ENCODE measurements at places on chromosomes 5 and 9. TPM values are rescaled to one million over a fixed set of nuclear protein-coding genes. Genes with fewer than 3 reads are reported as not detected.

Gene CCDC69
- 4.1 TPM for total RNA-seq

Gene SUB1
- total RNA-seq = 219 TPM

Gene DOCK2
- 0.66 TPM for total RNA-seq

Gene FGD3
- total RNA-seq = 0.09 TPM

Gene WDR70
- 34.7 TPM for total RNA-seq

Gene TMED7
- 163 TPM for total RNA-seq

Gene ARL14EPL
- not detected for total RNA-seq

GRCh38 chr9:116209414-116210116 lies 56.0 kb downstream of the PAPPA start:
- peaks cover 16% of the 10 kb centered on the region for H3K36me3 ChIP-seq
- H3K4me1 ChIP-seq = peaks cover 3% of the 10 kb centered on the region
- H3K27me3 ChIP-seq = no peaks in the 10 kb centered on the region
- DNase-seq = no peak
- no peak overlapping the region for H3K27ac ChIP-seq
- no peak overlapping the region for H3K4me3 ChIP-seq

DNA sequence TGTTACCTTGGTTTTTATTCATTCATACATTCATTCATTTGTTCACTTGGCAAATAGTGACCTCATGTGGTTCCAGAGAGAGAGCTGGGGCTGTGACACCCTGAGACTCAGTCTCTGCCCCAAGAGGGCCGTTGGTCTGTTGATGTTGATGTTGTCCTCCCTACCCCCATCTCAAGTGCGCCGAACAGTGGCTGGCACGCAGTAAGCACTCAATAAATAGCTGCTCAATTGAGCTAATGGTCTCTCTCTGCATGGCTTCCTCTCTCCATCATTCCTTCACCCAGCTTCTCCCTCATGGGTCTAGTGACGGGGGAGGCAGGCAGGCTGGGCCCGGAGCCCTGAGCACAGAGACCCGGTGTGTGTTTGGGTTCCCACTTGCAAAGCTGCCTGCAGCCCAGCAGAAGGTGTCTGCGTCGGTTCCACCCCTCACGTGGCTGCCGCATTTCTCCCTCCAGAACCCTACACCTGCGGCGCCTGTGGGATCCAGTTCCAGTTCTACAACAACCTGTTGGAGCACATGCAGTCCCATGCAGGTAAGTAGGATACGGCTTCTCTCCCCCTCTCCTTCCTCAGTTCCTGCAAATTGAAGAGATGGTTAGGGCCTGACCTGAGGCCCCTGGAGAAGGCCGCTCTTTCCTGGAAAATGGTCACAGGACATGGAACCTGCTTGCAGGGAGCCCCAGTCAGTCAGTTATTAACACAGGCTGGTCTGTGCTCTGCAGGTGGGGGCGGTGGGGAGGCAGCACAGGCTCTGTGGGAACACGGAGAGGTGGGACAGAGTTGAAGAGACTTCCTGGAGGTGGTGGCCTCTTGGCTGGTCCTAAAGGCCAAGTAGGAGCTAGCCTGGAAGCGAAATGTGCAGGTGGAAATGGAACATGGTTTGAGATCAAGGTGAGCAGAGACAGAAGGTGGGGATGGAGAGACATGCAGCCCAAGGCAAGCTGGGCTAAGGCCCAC lies 42.0 kb downstream of the AMBP start:
- H3K4me1 ChIP-seq = no peaks in the 10 kb centered on the region
- H3K36me3 ChIP-seq = peaks cover 32% of the 10 kb centered on the region
- H3K4me3 ChIP-seq = no peak overlapping the region
- no peak overlapping the region for H3K27ac ChIP-seq
- H3K27me3 ChIP-seq = no peaks in the 10 kb centered on the region

DNA sequence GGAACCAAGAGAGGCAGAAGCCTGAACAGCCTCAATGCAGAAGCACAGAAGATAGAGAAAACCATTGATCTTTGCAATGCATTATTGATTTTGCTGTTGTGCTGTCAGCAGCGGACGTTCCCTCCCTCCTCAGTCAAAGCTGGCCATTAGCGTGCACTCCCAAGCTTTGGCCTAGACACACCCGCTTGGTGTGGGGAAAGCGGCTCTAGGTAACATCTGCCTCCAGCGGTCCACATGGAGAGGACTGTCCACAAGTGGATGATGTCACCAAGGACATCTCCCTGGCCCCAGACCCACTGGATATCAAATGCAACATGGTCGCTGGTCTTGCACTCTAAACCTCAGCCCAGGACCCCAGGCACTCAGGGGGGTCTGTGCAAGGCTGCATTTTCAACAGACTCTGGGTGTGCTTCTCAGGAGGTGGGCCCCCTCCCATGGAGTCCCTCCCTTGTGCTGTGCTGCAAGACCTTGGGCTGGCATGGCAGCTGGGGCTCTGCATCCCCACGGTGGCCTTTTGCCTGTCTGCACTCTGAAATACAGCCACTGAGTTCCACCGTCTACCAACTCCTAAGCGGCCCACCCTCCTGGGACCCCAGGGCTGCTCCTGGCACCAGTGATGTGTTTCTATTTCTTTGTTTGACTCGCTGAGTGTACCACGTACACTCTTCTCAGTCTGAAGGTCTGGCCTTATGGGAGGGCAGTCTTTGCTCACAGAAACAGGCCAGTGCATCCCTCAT lies 1.9 kb downstream of the SEMA4D start:
- H3K27ac ChIP-seq = no peak overlapping the region
- H3K36me3 ChIP-seq = no peaks in the 10 kb centered on the region
- H3K27me3 ChIP-seq = peaks cover 19% of the 10 kb centered on the region

DNA sequence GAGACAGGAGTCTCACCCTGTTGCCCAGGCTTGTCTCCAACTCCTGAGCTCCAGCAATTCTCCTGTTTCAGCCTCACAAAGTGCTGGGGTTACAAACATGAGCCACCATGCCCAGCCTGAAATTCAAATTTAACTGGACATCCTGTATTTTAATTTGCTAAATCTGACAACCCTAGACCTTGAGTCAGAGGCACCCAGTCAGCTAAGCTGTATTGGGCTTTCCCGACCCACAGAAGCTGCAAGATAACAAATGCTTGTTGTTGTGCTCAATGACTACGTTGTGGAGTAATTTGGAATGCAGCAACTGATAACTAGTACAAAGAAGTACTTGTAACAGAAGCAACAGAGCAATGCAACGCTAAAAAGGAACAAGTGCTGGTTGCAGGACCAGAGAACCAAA lies 533.1 kb downstream of the NTRK2 start:
- peak overlapping the region; percentile 13 for H3K27ac ChIP-seq
- peak; percentile 91 for DNase-seq
- H3K36me3 ChIP-seq = no peaks in the 10 kb centered on the region
- H3K4me3 ChIP-seq = no peak overlapping the region

- H3K27me3 ChIP-seq = no peaks in the 10 kb centered on the region
- H3K4me1 ChIP-seq = peaks cover 12% of the 10 kb centered on the region
- peak overlapping the region; percentile 23 for H3K27ac ChIP-seq
- H3K4me3 ChIP-seq = peak overlapping the region; percentile 59
- no peak for DNase-seq
- H3K36me3 ChIP-seq = no peaks in the 10 kb centered on the region
Measured at GRCh38 chr9:97981846-97982682, 1.1 kb upstream of the ANP32B start.

GRCh38 chr5:142892021-142892420 lies 121.8 kb downstream of the ARHGAP26 start:
- no peak for DNase-seq
- no peak overlapping the region for H3K27ac ChIP-seq
- no peak overlapping the region for H3K4me3 ChIP-seq
- H3K4me1 ChIP-seq = peaks cover 3% of the 10 kb centered on the region

- H3K4me3 ChIP-seq = no peak overlapping the region
- H3K27me3 ChIP-seq = no peaks in the 10 kb centered on the region
- peak overlapping the region; percentile 65 for H3K27ac ChIP-seq
- H3K36me3 ChIP-seq = peaks cover 6% of the 10 kb centered on the region
Measured at GRCh38 chr5:133962801-133963476, 5.5 kb downstream of the C5orf15 start.

DNA sequence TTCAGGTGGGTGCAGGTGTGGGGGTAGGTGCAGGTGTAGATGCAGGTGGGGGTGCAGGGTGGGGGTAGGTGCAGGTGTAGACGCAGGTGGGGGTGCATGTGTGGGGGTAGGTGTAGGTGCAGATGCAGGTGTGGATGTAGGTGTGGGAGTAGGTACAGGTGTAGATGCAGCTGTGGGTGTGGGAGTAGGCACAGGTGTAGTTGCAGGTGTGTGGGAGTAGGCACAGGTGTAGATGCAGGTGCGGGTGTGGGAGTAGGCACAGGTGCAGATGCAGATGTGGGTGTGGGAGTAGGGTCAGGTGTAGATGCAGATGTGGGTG lies 94.6 kb downstream of the PHF2 start:
- no peaks in the 10 kb centered on the region for H3K27me3 ChIP-seq
- no peaks in the 10 kb centered on the region for H3K36me3 ChIP-seq
- H3K27ac ChIP-seq = no peak overlapping the region
- no peak for DNase-seq

DNA sequence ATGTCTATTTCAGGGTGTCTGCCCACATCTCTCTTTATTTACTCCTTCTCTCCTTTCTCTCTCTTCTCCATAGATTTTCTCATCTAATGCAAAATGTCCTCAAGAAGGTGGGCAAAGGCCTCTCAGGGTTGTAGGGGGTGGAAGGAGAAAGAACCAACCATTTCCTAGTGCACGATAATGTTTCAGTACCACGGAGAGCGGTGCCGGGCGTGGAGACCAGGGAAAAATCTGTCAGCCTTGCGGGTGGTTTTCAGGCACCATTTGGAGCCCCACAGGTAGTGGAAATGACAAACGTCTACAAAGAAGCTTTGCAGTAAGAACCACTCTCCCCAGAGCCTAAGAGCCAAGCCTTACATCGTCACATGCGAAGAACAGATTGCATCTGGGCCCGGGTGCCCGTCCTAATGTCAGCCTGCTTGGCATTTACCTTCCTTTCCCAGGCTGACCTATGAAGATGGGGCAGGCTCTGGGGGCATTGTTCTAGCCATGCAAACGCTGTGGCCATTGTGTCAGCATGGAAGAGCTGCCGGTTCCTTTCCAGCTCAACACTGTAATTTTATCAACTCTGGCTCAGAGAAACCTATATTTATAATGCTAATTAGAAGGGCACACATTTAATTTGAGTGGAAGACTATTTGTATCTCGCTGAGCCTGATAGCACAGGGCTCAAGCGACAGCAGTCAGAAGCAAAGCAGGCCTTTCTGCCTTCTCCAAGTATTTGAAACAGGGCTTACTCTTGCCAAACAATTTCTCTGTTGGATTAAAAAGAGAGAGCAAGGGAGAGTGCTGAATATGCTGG lies 430.1 kb upstream of the WWC1 start:
- no peaks in the 10 kb centered on the region for H3K36me3 ChIP-seq
- no peak overlapping the region for H3K27ac ChIP-seq
- no peak overlapping the region for H3K4me3 ChIP-seq
- no peaks in the 10 kb centered on the region for H3K27me3 ChIP-seq
- H3K4me1 ChIP-seq = no peaks in the 10 kb centered on the region

GRCh38 chr5:89930591-89931392 lies 478.8 kb downstream of the CETN3 start:
- DNase-seq = peak; percentile 74
- H3K27ac ChIP-seq = peak overlapping the region; percentile 71
- H3K4me1 ChIP-seq = peaks cover 6% of the 10 kb centered on the region
- no peaks in the 10 kb centered on the region for H3K36me3 ChIP-seq
- no peak overlapping the region for H3K4me3 ChIP-seq
- H3K27me3 ChIP-seq = no peaks in the 10 kb centered on the region

DNA sequence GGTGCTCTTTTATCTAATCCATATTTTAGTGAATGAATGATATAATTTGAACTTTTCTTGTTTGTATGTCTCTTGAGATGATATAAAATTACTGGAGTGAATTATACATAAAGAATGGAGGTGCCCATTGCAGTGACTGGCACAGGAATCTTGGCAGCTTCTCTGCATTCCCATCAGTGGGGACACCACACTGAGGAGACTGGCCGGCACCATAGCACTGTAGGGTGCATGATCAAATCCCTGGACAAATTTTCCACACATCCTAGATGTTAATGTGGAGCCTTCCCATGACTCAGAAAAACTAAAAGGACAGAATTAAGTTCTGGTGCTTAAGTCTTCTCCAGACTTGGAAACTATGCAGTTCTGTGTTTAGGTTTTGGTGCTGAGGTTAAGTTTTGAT lies 124.1 kb downstream of the CEP120 start:
- H3K27me3 ChIP-seq = peaks cover 2% of the 10 kb centered on the region
- no peak overlapping the region for H3K4me3 ChIP-seq
- H3K4me1 ChIP-seq = no peaks in the 10 kb centered on the region
- H3K27ac ChIP-seq = no peak overlapping the region
- no peaks in the 10 kb centered on the region for H3K36me3 ChIP-seq
- no peak for DNase-seq

DNA sequence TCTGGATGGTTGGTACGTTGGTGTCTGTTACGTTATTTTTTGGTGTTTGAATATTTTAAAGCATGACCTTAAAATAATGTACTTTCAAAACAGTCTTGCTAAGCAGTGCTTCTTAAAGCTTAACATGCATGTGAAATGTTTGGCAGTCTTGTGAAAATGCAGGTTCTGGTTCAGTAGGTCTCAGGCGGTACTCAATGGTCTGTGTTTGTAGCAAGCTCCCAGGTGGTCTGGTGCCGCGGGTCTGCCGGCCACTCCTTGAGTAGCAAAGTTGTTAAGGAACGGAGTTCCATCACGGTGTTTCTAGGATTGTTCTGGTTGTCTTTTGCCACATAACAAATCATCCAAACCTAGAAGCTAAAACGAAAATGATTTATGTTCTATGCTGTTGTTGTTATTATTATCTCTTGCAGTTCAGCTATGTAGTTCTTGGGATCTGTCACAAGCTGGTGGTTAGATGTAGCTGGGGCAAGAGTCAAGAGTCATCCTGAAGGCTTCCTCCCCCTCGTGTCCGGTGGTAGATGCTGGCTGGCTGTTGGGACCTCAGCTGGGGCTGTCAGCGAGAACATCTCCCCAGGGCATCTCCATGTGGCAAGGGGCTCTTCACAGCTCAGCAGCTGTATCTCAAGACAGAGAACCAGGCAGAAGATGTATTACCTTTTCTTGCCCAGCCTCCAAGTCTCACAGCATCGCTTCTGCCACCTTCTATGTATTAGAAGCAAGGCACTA lies 186.8 kb downstream of the PALM2AKAP2 start:
- DNase-seq = no peak
- no peaks in the 10 kb centered on the region for H3K27me3 ChIP-seq
- no peaks in the 10 kb centered on the region for H3K36me3 ChIP-seq
- H3K27ac ChIP-seq = no peak overlapping the region

- H3K4me1 ChIP-seq = no peaks in the 10 kb centered on the region
- DNase-seq = no peak
- H3K27ac ChIP-seq = no peak overlapping the region
Measured at GRCh38 chr9:68536876-68537615, 3.6 kb downstream of the TMEM252 start.

DNA sequence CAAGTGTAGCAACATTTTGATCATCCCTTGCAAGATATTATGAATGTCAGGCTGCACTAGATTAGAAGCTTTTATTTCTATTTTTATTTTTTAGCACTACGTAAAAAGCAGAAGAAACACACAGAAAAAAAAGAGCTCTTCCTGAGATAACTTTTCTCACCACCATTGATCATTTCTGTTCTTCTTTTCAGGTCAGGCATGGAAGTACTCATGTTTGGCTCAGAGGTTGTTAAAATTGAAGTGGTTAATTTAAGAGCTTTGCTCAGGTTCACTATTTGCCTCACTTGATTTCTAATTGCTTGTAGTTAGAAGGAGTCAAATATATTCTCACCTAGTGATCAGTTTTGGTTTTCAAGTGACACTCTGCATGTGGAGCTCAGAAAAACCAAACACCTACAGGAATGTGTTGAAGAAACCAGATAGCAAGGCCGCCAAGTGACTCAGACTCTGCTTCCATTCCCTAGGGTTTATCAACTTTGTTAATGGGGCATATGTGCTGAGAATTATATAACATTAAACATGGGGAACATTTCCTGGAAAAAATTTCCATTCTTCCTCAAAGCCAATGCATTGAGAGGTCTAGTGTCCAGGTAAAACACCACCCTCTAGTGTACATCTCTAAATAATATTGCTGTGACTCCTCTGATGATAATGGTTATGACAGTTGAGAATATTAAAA lies 679.8 kb downstream of the CETN3 start:
- H3K27me3 ChIP-seq = no peaks in the 10 kb centered on the region
- no peak overlapping the region for H3K27ac ChIP-seq
- DNase-seq = peak; percentile 38
- no peaks in the 10 kb centered on the region for H3K36me3 ChIP-seq
- no peak overlapping the region for H3K4me3 ChIP-seq
